ENCODE measurements at places on chromosomes 16 and 17. TPM values are rescaled to one million over a fixed set of nuclear protein-coding genes. Genes with fewer than 3 reads are reported as not detected.
A peak's percentile ranks its signal among the peaks of the same experiment; 100 is the strongest.

DNA sequence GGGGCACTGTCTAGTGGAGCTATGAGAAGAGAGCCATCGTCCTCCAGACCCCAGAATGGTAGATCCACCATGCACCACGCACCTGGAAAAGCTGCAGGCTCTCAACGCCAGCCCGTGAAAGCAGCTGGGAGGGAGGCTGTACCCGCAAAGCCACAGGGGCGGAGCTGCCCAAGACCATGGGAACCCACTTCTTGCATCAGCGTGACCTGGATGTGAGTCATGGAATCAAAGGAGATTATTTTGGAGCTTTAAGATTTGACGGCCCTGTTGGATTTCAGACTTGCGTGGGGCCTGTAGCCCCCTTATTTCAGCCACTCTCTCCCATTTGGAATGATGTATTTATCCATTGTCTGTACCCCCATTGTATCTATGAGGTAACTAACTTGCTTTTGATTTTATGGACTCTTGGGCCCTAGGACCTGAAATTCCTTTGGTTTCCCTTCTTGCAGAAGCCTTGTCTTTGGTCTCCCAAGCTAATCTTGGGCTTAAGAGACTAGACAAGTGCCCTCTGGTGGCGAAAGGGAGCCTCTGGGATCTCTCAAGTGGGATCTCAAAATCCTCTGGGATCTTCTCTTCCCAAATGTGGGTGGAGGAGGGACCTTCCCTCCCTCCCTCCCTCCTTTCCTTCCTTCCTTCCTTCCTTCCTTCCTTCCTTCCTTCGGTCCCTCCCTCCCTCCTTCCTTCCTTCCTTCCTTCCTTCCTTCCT, 58.2 kb upstream of the HAPSTR1 start:
- no peak overlapping the region for H3K27ac ChIP-seq
- H3K27me3 ChIP-seq: no peaks in the 10 kb centered on the region
- DNase-seq: peak; percentile 26
- H3K4me1 ChIP-seq: no peaks in the 10 kb centered on the region
- H3K4me3 ChIP-seq: no peak overlapping the region

DNA sequence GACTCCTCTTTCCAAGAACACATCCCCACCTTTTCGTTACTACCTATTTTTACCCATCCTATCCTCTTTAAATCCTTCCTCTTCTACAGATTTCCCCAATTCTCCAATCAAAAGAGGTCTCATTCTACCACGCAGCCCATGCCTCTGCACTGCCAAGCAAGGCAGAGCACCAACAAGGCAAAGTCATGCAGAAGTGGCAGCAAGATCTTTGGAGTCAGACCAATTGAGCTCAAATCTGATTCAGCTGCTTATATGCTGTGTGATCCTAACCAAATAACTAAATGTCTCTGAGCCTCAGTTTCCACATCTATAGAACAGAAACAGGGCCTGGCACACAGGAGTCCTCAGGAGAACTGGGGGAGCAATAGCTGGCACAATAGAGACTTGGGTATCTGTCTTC, 41.0 kb downstream of the TOM1L2 start:
- H3K36me3 ChIP-seq: no peaks in the 10 kb centered on the region
- peaks cover 20% of the 10 kb centered on the region for H3K4me1 ChIP-seq
- H3K27ac ChIP-seq: no peak overlapping the region
- no peaks in the 10 kb centered on the region for H3K27me3 ChIP-seq
- no peak overlapping the region for H3K4me3 ChIP-seq

DNA sequence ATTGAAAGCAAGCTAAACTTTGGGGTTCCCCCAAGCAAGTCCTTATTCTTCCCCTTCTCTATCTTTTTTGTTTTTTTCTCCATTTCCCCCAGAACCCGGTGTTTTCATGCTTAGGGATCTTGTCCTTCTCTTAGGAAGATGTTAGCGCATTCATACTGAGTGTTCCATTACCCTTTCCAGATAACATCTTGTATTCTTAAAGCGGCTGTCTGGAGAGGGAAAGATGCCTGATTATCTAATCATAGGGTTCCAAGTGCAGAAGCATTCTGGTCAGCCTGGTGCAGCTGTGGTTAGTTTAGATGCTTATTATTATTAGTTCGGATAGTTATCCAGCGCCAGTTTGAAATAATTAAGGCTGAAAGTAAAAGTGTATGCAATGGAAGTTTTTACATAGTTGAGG, 2.0 kb downstream of the TOM1L1 start:
- no peak for DNase-seq
- no peak overlapping the region for H3K4me3 ChIP-seq
- peaks cover 33% of the 10 kb centered on the region for H3K36me3 ChIP-seq
- H3K27me3 ChIP-seq: no peaks in the 10 kb centered on the region
- H3K27ac ChIP-seq: peak overlapping the region; percentile 88

DNA sequence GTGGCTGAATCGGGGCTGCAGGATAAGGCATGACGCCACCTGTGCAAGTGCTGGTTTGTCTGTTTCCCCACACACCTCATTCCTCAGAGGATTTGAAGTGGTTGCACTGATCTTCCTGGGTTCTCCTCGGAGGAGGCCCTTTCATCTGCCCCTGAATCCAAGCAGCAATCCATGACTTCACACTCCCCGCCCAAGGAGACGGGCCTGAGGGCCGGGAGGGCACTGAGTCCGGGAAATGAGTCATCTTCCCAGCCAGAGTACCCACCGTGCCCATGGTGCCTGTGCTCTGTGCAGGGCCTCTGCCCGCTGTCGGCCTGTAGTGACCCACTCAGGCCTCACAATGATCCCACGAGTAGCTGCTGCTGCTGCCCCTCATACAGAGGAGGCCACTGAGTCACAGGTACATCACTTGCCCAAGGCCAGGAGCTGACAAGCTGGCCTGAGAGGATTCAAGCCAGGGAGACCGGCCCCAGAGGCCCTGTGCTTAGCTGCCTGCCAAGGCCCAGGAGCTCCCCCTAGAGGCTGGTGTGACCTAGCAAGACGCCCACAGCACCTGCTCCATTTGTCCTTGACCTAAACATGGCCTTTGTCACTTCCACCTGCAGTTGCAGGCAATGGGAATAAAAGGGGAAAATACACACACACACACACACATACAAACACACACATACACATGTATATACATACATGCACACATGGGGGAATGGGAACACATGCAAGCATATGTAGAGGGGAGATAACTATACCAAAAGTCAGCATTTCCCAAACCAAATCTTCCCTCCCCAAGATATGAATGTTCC, 240.0 kb downstream of the C16orf95 start:
- no peaks in the 10 kb centered on the region for H3K4me1 ChIP-seq
- H3K27me3 ChIP-seq: peaks cover 40% of the 10 kb centered on the region
- H3K36me3 ChIP-seq: no peaks in the 10 kb centered on the region

DNA sequence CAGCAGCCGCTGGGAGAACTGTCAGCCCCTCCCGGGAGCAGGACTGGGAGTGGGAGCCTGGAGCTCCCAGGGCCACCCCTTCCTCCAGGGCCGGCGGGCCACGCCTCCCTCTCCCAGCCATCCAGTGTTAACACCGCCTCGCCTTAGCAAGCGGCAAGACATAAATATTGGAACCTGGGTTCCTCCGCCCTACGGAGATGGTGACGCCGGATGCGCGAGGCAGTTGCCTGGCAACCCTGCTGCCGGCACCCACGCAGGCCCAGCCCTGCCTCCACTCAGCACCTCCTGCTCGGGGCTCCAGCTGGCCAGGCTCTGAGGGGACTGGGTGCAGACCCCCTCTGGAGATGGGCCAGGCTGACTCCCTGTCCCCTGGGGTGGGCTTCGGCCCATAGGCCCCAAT, 27.4 kb upstream of the CACNA1H start:
- no peaks in the 10 kb centered on the region for H3K36me3 ChIP-seq
- no peak for DNase-seq
- H3K4me1 ChIP-seq: no peaks in the 10 kb centered on the region
- H3K27me3 ChIP-seq: peaks cover 72% of the 10 kb centered on the region
- no peak overlapping the region for H3K27ac ChIP-seq
- H3K4me3 ChIP-seq: no peak overlapping the region

DNA sequence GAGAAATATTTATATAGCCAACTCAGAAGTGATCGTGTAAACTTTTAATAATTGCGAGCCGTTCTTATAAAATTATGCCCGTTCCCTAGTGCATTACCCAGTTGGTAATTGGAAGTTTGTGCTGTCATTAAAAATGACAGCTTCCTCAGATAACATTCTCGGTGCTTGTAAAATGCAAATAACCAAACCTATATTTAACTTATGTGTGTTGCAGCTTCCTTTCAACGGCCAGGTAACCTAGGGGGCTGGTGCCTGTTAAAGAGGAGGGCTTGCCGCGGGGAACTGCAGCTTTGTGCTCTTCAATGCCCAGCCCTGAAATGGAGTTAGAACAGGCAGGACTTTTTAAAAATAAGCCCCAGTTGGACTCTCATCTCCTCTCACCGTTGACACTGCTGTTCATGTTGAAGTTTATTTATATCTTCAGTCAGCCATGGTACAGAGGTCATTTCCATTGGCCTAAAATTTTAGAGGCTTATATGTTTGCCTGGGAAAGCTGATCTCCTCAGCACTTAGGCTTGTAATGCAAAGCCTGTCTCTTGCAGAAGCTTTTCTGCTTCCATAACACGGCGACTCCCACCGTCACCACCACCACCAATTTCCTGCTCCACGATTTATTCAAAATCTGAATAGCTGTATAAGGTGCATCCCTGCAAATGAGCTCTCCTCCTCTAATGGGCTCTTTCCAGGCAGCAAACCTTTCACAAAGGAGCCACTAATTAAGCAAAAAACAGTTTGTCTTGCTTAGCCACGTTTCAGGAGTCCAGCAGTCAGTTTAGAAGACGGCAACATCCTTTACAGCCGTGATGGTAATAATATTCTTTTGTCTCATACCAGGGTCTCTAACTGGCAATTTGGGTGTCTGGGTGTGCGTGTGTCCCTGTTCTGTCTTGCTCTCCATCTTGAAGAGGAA, 74.7 kb downstream of the RPA1 start:
- no peak for DNase-seq
- no peaks in the 10 kb centered on the region for H3K27me3 ChIP-seq
- H3K4me1 ChIP-seq: 0 out of 2 replicates have a peak, but pooled peaks cover 7% of the 10 kb centered on the region
- H3K27ac ChIP-seq: no peak overlapping the region
- no peaks in the 10 kb centered on the region for H3K36me3 ChIP-seq

- 0 out of 2 replicates have a peak, but pooled peaks cover 4% of the 10 kb centered on the region for H3K36me3 ChIP-seq
- no peak for DNase-seq
- H3K27me3 ChIP-seq: no peaks in the 10 kb centered on the region
Observed at GRCh38 chr16:57476546-57477410, 9.5 kb downstream of the DOK4 start.

- no peak overlapping the region for H3K27ac ChIP-seq
- peaks cover 99% of the 10 kb centered on the region for H3K27me3 ChIP-seq
- no peak overlapping the region for H3K4me3 ChIP-seq
- no peak for DNase-seq
Observed at GRCh38 chr16:49748322-49748721, 107.6 kb downstream of the ZNF423 start.

DNA sequence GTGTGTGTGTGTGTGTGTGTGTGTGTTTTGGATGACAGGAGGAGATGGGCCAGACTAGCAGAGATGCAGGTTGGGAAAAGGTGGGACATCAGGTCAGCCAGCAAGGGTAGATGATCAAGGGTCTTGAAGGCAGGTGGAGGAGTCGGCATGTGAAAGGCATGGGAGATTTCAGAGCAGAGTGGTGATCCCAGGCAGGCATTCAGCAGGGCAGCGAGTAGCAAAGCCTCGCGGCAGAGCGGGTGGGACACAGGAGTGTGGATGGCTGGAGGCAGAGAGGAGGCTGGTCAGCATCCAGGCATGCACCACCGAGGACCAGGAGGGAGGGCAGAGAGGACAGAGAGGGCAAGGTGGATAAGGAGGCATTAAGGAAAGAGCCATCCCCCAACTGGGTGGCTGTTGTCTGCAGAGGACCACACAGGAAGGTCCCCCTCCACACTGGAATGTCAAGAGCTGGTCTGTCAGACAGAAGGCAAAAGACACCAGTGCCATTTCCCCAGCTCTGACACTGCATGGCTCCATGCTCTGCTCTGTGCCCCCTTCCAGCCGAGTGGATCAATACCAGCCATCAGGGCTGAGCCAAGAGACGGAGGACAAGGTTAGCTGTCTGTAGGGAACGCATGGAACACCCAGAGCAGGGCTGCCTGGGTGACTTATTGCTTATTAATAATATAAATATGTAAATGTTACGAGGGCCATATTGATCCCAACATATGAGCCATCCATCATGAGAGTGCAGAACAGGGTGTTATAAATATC, 74.8 kb upstream of the RPL38 start:
- DNase-seq: no peak
- no peaks in the 10 kb centered on the region for H3K36me3 ChIP-seq
- H3K27ac ChIP-seq: no peak overlapping the region

DNA sequence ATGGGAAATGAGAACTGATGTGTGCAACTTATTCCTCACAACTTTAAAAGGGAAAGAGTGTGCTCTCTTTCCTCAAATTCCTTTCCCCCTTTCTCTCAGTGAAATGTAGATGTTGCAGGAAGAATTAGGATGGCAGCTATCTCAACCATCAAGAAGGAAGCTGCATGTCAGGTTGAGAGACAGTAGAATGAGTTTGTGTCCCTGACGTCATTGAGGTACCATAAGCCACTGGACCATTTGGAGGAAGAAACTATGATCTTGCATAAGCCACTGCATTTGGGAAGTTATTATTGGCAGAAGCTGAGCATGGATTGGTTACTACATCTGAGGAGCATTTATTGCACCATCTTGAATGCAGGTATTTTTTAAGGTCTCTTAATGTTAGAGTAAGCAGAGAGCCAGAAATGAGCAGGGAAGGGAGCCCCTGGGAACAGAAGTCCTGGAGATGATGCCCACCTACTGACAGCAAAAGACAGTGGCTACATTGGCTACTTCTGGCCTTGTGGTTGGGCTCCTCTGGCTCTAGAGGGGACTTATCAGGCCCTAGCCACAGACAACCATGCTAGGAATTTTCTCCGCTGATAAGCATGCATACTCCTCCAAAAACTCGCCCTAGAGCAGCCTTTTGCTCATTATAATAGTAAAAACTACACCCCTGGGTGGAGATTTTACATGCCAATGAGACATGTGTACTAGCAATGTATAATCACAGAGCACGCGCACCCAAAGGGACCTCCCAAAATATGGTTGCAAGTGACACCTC, 249.0 kb upstream of the SALL1 start:
- no peak for DNase-seq
- H3K36me3 ChIP-seq: no peaks in the 10 kb centered on the region
- no peak overlapping the region for H3K27ac ChIP-seq
- no peaks in the 10 kb centered on the region for H3K4me1 ChIP-seq

DNA sequence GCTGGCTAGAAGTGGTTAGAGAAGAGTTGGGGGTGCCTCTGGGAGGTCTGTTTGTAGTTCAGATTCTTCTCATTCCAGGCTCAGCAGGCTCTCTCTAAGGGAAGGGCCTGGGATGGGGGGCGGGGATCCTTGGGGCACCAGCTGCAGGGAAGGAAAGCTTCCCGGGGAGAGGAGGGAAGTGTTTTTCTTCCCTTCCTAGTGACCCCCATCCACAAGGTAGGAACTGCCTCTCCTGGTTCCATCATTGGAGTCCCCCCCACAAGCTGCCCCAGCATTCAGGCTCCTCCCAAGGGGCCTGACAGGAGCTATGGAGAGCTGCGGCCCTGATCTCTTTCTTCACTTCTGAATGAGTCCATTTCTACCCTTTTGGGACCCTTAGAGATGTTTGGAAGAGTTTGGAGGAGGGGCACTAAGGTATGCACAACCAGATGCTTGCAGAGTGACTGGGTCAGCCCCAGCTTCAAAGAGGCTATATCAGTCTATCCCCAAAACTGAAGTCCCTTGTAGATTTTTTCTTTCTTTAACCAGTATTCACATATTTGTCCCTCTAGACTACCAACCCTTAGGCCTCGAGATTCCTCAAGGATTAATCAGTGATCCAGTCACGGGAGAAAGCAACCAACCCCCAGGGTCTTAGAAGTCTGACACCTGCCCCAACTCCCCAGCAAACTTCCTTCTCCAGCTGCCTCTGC, 13.9 kb upstream of the FZD2 start:
- DNase-seq: peak; percentile 96
- H3K4me1 ChIP-seq: peaks cover 75% of the 10 kb centered on the region
- peak overlapping the region; percentile 97 for H3K27ac ChIP-seq
- H3K4me3 ChIP-seq: peak overlapping the region; percentile 8
- H3K36me3 ChIP-seq: no peaks in the 10 kb centered on the region

The CENPV gene
- 18.1 TPM for total RNA-seq

The EPOP gene
- 10.6 TPM for total RNA-seq

The SLC13A2 gene
- not detected for total RNA-seq
